ENCODE measurements at places on chromosomes 1 and 21. TPM values are rescaled to one million over a fixed set of nuclear protein-coding genes. Genes with fewer than 3 reads are reported as not detected.

CFAP107 gene
- not detected for total RNA-seq

COL6A1 gene
- total RNA-seq, result 444 TPM

HCRTR1 gene
- total RNA-seq, result not detected

ARMH1 gene
- total RNA-seq, result not detected

TAF5L gene
- total RNA-seq, result 13.2 TPM

GORAB gene
- 14.2 TPM for total RNA-seq

REN gene
- not detected for total RNA-seq

C8A gene
- not detected for total RNA-seq

UBE2U gene
- not detected for total RNA-seq

OPRD1 gene
- total RNA-seq, result 0.21 TPM

LCE2C gene
- not detected for total RNA-seq

AMPD1 gene
- not detected for total RNA-seq

CD2 gene
- total RNA-seq, result not detected

Data from Daoy (cell line).